ENCODE measurements at places on chromosomes 5 and 9.

DNA sequence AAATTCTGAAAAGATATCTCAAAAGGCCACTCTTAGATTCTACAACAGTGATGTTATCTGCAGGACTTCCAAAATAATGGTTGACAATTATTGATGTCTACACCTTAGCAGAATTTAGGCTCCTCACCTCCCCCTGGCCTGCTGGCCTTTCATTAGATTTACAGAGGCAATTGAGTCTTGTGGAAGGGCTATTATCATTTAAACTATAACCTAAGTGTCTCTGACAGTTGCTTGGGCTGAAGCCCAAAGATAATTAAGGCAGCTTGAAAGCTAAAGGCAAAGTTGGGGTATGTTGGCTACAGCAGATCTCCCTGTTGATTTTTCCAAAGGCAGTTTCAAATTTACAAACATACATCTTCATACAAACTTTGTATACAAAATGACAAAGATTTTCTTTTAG, 912.3 kb downstream of the TAF11L14 start:
- DNase-seq, result no peak

GRCh38 chr9:13832446-13832845, 481.5 kb downstream of the NFIB start:
- DNase-seq, result no peak

GRCh38 chr5:175710326-175710725, 52.5 kb downstream of the HRH2 start:
- DNase-seq, result no peak

DNA sequence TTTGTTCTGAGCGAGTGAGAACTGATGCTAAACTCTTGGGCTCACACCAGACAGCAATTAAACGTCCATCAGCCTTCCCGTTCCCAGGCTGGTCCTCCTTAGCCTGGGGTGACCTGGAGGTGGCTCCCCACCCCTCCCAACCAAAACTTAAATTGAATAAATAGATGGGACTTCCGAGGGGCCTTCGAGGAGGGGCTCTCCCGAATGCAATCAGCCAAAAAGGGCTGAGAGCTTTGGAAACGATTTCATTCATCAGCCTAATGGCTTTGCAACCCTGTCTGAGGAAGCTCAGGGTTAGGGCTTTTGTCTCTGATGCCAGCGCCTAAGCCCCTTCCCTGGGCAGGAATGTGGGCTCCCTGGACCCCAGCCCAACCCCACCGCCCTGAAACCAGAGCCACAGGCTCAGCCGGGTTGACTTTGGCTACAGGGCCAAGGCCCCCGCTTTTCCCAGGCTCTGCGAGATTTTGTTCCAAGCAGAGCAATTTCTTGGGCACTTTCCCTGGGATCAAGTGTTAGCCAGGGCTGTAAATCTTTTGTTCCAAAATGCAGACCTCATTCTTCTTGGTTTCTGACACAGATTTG, 29.2 kb downstream of the LHX3 start:
- no peak for DNase-seq

GRCh38 chr9:133994353-133995011, 2.4 kb upstream of the VAV2 start:
- DNase-seq, result peak; percentile 70

DNA sequence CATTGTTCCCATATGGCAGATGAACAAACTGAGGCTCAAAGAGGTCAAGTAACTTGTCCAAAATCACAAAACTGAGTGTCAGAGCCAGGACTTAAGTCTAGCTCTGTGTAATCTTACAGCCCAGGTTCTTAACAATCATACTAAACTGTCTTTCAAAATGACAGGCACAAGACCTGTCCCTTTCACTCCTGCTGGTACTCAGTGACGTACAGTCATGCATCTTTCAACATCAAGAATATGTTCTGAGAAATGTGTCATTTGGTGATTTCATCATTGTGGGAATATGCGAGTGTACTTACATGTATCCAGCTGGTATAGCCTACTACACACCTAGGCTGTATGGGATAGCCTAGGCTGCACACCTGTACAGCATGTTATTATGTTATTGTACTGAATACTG, 646.8 kb upstream of the WWC1 start:
- DNase-seq, result no peak

DNA sequence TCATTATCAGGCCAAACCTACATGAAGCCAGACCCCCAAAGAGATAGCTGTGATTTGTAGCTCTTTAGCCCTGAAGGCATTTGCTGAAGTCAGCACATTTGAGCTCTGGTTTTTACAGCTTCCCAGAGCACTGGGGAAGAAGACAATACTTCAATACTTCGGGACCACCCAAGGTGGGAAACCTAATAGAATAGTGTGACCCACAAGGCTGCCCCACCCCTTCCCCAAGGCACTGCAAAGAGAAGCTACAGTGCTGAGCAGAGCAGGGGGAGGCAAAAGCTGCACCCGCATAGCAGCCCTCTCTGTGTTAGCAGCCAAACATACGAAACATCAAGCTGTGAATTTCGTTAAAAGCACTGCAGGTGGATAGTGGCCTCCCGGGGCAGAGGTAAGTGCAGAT, 87.3 kb downstream of the HSD17B3 start:
- DNase-seq, result no peak

- DNase-seq, result no peak
Observed at GRCh38 chr5:169609716-169610115, 26.1 kb downstream of the SPDL1 start.

DNA sequence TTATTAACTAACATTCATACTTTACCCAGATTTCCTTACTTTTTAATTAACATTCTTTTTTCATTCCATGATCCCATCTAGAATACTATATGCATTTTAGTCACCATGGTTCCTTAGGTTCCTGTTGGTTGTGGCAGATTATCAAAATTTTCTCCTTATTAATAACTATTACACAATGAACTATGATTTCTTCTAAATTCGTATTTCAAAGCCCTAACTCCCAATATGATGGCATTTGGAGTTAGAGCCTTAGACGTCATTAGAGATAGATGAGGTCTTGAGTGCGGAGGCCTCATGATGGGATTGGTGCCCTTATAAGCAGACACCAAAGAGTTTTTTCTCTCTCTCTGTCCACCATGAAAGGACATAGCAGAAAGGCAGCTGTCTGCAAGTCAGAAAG, 485.4 kb downstream of the TLR4 start:
- no peak for DNase-seq

GRCh38 chr5:94888674-94889073, 270.2 kb downstream of the SLF1 start:
- DNase-seq, result no peak

- DNase-seq, result no peak
Observed at GRCh38 chr5:98721231-98721928, 52.1 kb upstream of the RGMB start.

DNA sequence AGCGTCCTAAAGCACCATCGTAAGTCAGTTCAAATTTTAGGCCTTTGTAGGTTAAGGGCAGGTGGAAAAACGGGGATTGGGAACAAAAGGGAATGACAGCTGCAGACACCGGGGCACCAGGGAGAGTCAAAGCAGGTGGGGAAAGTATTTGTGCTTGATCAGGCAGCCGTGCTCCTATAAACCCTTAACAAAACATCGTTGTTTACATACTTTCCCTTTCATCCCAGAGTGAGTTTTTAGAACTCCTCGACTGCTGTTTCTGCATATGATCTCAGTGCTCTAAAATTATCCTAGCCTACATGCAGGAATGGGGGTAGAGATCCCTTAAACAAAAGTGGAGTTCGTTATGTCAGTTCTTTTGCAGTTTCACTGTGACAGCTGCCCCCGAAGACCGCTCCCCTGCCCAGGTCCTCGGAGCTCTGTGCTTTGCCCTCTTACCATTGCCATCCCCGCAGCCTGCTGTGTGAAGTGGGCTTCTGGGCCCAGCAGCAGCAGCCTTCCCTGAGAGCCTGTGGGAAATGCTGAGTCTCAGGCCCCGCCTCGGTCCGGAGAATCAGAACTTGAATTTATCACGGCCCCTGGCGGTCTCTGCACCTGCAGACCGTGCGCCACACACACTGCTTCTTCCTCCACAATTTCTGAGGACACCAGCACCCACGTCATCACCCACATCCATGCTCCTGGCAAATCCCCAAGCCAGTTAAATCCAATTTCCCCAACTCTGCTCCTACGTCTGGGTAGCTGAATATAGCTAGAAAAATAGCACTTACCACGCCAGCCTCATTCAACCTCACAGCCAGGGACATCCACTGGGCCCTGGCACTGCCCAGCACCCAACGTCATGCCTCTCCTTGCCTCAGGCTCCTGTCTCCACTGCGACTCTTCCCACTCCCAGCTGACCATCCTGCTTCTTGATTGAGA, 86.8 kb downstream of the NSUN2 start:
- DNase-seq, result no peak

DNA sequence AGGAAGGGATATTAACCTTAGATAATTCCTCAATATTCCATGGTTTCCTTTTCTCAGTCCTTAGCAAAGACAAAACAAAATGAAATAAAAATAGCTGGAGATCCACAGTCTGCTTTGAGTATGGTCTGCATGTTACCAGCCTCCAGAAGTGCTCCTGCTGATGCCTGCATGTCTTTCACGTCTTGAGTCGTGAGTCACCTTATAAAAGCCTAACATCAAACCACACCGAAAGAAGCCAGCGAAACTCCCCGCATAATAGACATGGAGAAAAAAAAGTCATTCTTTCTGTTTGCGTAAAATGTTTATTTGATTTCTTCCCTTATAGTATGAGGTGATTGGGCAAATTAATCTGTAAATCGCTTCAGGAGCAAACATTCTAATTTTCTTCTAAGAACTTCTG, 380.5 kb downstream of the SLCO4C1 start:
- no peak for DNase-seq

GRCh38 chr9:130360672-130361071, 84.1 kb upstream of the ASS1 start:
- no peak for DNase-seq

DNA sequence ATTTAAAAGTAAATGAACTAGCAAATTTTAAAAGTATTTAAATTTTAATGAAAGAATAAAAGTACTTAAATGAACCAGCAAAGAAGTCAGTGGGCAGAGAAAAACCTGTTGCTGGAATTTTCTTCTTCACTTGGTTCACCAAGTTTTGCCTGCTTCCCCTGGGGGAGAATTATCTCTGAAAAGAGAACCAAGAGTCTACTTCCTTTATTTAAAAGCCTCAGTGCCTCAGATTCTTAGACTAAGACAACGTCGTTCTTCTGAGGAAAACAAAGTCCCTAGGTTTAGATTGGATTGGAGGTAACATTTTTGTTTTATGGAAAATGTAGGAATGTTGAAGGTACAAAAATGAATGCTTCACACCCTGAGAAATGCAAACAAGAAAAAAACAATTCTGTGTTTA, 7.4 kb upstream of the KLF4 start:
- no peak for DNase-seq

Data from activated CD8-positive, alpha-beta memory T cell treated with anti-CD3 and anti-CD28 coated beads for 48 hours (primary cell).